ENCODE measurements at places on chromosomes 3 and 15. TPM values are rescaled to one million over a fixed set of nuclear protein-coding genes. Genes with fewer than 3 reads are reported as not detected.

DNA sequence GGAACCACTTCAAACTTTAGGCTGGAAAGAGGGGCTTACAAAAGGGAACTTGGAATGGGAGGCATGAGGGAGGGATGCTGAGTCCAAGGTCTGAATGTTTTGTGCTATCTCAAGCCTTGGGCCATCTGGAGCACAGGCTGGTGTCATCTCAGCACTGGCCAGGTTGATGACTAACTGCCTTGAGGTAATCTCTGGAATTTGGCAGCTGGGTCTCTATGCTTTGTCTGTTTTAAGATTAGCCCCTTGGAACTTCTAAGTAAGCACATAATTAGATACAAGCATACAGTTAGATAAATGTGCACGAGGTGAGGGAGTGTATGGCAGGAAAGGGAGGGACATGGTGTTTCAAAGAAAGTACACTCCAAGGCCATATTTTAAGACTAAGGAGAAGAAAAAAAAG is 252.4 kb upstream of the CCDC54 start:
- peak; percentile 72 for DNase-seq

- peak; percentile 89 for DNase-seq
These were observed 44.8 kb upstream of the TLE3 start for GRCh38 chr15:70142322-70143191.

DNA sequence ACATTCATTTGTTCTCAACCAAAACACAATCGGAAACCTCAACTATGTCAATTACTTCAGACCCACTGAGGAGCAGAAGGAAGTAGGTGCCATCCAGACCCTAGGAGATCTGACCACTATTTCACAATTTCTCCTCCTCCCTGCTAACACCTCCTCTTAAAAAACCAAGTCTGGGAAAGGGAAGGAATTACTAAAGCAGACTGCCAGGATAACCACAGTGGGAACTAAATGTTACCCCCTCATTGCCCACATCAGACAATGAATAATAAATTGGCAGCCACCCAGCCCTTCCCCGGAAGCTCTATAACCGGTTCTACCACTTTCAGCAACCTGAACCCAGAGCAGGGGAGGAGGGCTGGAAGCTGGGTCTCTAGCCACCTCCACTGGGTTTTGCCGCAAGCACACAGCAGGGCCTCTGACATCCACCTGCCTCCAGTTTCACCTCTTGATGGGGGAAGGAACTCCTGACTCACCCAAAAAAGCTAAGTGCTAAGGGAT is 17.6 kb downstream of the C15orf62 start:
- DNase-seq = peak; percentile 63

GRCh38 chr3:10926256-10926810 is 66.2 kb upstream of the SLC6A1 start:
- no peak for DNase-seq

- no peak for DNase-seq
These were observed 43.4 kb upstream of the ARL14 start for GRCh38 chr3:160633361-160634083.

DNA sequence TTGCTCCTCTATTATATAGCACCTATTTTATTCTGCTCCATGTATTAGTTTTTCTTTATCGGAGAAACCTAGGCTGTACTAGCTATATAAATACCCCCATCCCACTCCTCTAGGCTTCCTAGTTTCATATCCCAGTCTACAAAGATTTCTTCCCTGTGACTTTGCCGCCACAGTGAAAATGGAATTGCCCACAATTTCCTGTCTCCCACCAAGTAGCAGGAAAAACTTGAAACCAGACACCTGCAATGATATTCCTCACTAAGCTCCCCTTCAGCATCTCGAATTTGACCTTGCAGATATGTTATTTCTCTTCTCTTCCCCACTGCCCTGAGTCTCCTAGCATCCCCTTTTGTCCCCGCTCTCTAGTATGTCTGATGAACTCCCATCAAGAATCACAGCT is 685.8 kb upstream of the CCDC54 start:
- no peak for DNase-seq

DNA sequence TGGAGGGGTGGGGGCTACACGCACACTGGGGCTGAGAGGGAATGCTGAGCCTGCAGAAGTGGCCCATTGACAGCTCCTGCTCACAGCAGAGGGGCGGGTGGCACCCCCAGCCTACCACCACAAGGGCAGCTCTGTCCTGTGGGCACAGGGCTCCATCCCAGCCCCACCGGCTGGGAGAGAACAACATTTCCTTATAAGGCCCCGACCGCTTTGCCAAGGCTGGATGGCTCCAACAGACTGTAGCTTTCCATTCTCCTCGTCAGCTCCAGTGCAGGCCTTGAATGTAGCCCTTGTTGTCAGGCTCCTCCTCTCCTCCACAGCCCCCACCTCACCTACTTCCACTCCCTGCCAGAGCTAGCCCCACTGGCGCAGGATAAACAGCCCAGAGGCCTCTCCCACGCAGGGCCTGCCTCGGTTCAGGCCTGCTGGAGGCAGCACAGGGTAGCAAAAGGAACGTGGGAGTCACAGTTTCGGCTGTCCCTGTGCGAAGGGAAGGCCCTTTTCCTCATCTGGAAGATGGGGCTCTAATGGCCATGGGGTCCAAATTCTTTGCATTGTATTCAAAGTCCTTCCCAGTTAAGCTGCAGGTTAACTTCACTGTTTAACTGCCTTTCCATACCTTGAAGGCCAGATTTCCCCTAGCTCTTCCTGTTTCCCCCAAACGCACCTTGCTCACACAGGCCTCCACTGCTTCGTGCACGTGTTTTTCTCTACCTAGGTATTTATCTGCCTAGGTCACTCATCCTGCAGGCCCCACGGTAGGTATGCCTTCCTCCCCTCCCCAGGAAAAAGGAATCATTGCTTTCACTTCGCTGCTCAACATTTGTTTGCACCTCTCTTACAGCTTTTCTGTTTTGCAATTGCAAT is 101.6 kb upstream of the LPP start:
- DNase-seq = peak; percentile 87

DNA sequence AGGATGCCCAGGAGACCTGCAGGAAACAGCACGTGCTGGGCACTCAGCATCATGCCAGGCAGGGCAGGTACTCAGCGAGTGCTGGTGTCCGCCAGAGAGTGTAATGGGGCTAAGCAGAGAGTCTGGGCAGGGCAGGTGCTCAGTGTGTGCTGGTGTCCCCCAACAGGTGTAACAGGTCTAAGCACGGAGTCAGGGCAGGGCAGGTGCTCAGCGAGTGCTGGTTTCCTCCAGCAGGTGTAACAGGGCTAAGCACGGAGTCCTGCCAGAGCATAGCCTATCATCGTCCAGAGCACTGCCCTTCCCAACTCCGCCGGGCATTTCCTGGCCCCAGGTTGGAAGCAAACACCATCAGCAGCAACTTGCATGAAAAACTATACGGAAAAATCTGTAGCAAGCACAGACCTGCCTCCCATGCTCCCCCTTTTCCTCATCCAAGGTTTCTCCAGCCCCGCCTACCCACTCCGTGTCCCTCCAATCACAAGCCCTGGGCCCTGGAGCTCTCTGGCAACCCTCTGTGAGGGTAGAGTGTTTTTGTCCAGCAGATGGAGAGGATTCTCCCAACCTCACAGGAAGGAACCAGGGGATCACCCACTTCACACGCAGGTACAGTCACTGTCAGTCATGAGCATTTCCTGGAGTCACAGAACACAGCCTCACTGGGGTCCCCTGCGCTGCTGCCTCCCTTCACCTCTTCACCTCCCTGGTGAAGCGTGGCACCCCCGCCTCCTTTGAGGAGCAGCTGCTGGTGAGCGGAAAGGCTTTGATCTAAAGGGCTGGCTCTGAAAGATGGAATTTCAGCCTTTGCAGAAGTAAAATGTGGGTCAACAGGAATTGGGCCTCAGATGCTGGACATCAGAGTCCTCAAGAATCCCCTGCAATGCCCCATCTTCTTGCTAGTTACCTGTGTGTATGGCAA is 302.5 kb downstream of the OCA2 start:
- DNase-seq = no peak

GRCh38 chr15:51680321-51680720 is 982 bp upstream of the SCG3 start:
- no peak for DNase-seq

DNA sequence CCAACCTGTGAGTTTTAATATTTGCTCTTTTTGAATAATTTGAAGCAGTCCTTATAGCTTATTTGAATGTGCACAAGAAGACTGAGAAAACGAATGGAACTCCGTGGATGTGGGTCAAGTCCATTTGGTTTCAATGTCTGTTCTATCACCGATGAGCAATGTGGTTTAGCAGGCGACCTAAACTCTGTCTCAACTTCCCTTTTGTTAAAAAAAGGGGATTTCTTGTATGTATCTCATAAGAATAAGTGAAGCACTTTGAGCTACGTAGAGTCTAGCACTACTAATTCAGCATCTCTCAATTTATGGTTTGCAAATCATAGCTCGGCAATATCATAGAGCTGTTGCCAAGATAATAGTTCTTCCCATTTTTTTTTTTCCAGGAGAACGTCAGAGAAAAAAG is 4.6 kb upstream of the SKIL start:
- DNase-seq = no peak

GRCh38 chr15:74141591-74141990 is 11.2 kb downstream of the ISLR2 start:
- DNase-seq = no peak

DNA sequence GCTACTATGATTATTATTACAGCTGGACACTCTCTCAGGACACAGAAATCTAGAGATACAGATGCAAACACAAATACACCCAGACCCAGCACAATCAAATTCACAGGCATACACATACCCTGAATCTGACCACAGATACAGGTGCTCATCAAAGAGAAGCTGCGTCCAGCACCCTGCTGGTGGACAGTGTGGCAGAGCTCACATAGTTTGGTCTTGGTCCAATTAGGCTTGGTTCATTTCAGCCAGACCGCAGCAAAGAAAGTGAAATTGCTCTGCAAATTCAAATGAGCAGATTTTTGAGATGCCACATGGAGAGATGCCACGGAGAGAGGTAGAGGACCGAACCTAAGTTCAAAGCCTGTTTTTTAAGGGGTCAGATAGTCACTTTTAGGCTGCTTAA is 55.6 kb downstream of the ANAPC13 start:
- DNase-seq = no peak

DNA sequence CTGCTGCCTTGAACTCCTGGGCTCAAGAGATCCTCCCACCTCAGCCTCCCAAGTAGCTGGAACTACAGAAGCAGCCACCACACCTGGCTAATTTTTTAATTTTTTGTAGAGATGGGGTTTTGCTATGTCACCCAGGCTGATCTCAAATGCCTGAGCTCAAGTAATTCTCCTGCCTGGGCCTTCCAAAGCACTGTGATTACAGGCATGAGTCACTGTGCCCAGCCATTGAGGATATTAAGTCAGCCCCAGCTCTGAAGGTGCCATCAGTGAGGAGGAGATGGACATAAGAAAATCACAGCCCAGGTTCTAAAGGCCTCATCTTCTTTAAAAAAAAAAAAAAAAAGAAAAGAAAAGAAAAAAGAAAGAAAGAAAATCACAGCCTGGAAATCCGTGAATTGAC is 26.6 kb upstream of the PSTPIP1 start:
- DNase-seq = no peak

DNA sequence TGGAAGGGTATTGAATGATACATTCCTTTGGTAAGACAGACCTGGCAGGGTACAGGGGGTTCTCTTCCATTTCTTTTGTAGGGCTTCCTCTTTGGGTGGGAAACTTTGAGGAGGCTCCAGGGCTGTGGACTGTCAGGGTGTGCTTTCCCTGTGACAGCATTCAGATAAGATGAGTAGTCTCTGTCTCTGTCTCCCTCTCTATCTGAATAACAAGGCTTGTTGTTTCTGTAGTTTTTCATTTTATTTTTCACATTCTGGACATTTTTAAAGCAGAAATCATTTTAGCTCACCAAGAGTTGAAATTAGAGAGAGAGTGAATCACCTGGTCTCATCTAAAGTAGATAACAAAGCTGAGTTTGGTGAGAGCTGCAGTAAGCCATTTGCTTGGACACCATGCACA is 100.8 kb upstream of the TPM1 start:
- no peak for DNase-seq

GRCh38 chr3:25555695-25556437 is 108.8 kb downstream of the TOP2B start:
- DNase-seq = no peak

DNA sequence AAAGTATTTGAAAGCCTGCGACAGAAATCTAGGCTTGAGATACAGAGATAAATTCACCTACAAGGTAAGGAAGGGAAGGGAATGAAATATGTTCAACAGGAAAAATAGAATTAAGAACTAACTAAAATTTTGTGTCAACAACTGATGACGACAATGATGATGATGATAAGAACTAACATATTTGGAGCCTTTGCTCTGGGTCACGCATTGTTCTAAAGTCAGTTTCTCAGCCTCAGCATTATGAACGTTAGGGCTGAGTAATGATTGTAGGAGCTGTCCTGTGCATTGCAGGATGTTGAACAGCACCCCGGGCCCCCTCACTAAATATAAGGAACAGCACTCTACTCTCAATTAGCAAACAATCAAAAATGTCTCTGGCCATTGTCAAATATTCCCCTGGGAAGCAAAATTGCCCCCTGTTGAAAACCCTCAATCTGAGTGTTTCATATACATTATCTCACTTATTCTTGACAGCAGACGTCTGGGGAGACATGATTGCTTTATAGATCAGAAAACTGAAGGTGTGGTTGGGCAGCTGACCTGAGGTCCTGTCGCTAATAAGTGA is 88.5 kb downstream of the ERC2 start:
- DNase-seq = no peak

- DNase-seq = no peak
These were observed 6.0 kb upstream of the B3GNT5 start for GRCh38 chr3:183247011-183247589.

GRCh38 chr3:141763088-141763750 is at the start of gene GRK7:
Gene GRK7 (plus strand): TSS chr3:141763408. CDS start chr3:141778285, 14,877 bp downstream.
- no peak for DNase-seq

- no peak for DNase-seq
These were observed 14.0 kb downstream of the NANOGP8 start for GRCh38 chr15:35071106-35071505.

DNA sequence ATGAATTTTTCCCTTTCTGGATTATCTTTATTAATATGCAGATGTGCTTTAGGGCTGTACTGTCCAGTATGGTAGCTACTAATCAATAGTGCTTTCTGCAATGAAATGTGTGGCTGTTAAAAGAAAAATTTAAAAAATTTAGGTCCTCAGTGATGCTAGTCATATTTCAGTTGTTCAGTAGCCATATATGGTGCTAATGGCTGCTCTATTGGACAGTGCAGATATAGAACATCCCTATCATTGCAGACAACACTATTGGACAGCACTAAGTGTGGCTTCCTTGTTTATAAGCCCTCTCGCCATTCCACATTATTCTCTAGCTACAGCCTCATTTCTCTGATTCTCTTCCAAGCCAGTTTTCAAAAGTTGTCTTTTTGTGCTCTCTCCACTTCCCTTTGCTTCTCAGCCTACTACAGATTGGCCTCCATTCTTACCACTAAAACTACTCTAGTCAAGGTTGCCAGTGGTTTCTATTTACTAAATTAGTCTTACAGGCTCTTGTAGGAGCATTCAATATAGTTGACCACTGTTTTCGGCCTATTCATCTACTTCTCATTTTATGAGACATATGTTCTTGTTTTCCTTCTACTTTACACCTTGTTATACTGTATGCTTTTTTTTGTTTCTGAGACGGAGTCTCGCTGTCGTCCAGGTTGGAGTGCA is 9.5 kb downstream of the MAPK6 start:
- no peak for DNase-seq

GRCh38 chr3:186683979-186684378 is 18.2 kb downstream of the HRG start:
- no peak for DNase-seq

The CD200 gene
- total RNA-seq = 1.3 TPM

The CACNA2D2 gene
- not detected for total RNA-seq

The MLF1 gene
- 6.1 TPM for total RNA-seq

The LRRN1 gene
- under 0.01 TPM for total RNA-seq

The KIF23 gene
- 60.5 TPM for total RNA-seq

The PATL2 gene
- 0.97 TPM for total RNA-seq

The CCR3 gene
- total RNA-seq = not detected

The APH1B gene
- total RNA-seq = 14.5 TPM

The CLDN16 gene
- 0.43 TPM for total RNA-seq

The UBL7 gene
- total RNA-seq = 42.7 TPM

The ADAMTS17 gene
- under 0.01 TPM for total RNA-seq
